RWPE2 (cell line): ENCODE measurements at places on chromosomes 1 and 21.

DNA sequence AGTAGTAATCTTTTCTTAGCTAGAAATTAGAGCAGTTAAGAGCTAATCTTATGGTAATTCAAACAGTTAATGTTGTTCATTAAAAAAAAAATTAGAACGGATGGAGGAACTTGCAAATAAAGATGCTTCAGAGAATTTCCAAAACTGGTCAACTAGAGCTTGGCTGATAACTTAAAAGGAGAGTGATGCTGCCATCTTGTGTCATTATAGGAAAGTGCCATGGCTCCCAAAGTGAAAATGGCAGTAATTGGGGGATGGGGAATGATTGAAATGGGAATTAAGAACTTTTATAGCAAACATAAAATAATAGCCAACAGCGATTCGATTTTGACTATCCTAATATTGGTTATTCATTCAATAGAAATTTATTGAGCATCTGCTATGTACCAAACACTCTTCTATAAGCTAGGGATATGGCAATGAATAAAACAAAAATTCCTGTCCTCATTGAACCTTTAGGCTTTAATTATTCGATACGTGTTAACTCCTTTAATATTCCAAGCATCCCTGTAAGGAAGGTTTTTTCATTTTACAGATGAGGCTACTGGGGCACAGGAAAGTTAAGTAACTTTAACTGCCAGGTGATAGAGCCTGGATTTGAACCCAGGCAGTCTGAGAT is 5.7 kb upstream of the PLPP3 start:
- DNase-seq, result no peak

GRCh38 chr1:15515022-15515663 is 8.9 kb downstream of the CASP9 start:
- no peak for DNase-seq

DNA sequence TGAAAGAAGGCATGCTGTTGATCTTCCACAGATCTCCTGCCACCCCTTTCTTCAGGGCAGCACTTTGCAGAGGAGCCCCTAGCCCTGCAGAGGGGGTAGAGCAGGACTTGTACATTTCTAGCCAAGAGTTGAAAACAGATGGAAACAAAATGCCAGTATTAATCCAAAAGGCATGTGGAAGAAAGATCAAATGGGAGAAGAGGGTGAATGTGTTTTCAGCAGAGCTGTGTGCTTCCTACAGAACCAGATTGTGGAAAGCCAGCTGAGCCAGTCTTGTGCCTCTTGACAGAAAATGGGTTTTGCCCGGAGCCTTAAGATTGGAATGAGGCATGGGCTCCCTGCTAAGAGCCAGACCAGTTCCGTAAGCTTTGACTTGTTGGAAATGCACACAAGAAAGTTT is 105.2 kb upstream of the TSPAN2 start:
- no peak for DNase-seq

DNA sequence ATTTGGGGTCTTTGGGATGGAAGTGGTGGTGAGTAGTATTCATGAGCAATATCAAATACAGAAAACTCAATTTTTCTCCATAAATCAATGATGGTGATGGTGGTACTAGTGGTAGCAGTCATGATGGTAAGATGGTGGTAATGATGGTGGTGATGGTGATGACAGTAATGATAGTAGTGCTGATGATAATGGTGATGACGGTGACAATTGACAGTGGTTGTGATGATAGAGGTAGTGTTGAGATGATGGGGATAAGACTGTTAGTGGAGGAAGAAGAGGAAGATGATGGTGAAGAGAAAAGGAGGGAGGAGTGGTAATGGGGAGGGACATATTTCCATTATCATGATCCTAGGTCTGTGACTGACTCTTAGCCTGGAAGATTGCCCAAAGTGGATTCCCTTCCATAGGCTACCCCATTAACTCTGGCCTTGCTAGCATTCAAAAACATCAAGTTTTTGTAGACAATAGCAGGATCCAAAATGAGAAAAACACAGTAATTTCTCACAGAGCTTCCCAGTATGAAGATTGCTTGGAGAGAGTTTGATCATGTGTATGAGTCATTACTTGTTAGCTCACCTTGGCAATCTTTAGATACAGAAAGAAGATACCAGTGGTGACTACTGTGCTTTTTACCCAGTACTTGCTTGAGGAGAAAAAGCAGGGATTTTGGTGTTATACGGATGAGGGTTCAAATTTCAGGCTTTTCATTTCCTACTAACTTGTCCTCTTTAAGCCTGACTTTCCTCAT is 93.9 kb downstream of the ATP1A1 start:
- DNase-seq, result no peak

- DNase-seq, result no peak
These were observed 135.5 kb downstream of the HIVEP3 start for GRCh38 chr1:41783189-41783639.

GRCh38 chr21:37767984-37768383 is 148.3 kb downstream of the KCNJ6 start:
- DNase-seq, result no peak
